Right renal cortex interstitium (tissue), 3 donors: ENCODE measurements at places on chromosomes 5 and 9. TPM values are rescaled to one million over a fixed set of nuclear protein-coding genes. Genes with fewer than 3 reads are reported as not detected.

DNA sequence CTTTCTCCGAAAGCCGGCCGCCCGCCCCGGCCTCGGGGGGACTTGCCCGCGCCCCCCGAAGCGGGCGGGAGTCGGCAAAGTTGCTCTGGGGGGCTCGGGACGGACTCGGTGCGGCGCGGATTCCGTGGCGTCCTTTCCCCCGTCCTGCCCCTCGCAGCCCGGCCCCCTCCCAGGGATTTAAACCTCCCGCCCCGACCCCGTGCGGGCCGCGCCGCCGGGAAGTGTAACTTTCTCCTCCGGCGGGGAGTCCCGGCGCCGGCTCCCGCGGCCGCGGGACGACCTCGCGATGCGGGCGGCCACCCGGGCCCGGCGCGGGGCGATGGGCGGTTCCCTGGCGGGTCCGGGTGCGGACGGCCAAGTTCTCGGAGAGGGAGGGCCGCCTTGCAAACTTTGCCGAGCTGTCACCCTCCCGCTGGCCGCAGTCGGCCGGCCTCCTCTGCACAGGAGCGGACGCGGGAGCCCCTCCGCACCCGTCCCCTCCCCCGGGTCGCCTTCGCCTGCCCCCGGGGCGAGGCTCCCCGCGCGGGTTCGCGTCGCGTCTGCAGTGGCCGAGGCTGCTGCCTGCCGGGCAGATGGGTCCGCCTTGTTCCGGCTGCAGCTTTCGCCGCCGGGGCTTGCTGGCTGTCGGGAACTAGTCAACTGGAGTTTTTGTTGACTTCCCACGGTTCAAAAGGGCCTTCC lies 732 bp downstream of the PBX3 start:
- DNase-seq, result no peak

- DNase-seq, result no peak
These were observed 189.1 kb upstream of the ADRA1B start for GRCh38 chr5:159727167-159727566.

DNA sequence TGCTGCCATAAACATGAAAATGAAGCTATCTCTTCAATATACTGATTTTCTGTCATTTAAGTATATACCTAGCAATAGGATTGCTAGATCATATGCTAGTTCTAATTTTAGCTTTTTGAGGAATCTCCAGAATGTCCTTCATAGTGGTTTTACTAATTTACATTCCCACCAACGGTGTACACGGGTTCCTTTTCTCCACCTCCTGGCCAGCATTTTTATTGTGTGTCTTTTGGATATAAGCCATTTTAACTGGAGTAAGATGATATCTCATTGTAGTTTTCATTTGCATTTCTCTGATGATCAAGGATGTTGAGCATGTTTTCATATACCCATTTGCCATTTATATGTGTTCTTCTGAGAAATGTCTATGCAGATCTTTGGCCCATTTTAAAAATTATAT lies 446.5 kb downstream of the GABRG2 start:
- no peak for DNase-seq

- peak; percentile 45 for DNase-seq
These were observed 779 bp upstream of the VCAN start for GRCh38 chr5:83470526-83471404.

GRCh38 chr9:130898552-130898852 lies 1.9 kb upstream of the QRFP start:
- DNase-seq, result no peak

DNA sequence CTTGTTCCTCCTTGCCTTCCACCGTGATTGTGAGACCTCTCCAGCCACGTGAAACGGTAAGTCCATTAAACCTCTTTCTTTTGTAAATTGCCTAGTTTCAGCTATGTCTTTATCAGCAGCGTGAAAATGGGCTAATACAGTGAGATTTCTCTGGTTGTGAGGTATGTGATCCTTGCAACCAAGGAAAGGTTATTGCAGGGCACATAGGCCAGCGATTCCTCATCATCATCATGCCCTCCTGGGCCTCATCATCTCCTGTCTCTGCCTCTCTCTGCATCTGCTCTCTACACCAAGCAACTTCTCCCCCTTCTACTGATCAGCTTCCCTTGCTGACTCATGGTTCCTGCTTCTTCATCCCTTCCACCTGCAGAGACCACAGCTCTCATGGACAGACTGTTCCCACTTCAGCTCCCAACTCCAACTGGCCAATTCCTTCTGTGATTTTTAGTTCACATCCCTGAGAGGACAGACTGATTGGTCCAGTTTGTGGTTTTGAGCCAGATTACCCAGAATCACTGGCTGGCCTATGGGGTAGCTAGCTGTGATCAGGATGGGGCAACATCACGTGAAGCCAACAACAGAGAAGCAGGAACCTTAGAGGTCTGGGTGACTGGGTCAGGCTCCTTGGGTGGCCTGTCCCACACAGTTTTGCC lies 53.1 kb downstream of the LIX1 start:
- no peak for DNase-seq

DNA sequence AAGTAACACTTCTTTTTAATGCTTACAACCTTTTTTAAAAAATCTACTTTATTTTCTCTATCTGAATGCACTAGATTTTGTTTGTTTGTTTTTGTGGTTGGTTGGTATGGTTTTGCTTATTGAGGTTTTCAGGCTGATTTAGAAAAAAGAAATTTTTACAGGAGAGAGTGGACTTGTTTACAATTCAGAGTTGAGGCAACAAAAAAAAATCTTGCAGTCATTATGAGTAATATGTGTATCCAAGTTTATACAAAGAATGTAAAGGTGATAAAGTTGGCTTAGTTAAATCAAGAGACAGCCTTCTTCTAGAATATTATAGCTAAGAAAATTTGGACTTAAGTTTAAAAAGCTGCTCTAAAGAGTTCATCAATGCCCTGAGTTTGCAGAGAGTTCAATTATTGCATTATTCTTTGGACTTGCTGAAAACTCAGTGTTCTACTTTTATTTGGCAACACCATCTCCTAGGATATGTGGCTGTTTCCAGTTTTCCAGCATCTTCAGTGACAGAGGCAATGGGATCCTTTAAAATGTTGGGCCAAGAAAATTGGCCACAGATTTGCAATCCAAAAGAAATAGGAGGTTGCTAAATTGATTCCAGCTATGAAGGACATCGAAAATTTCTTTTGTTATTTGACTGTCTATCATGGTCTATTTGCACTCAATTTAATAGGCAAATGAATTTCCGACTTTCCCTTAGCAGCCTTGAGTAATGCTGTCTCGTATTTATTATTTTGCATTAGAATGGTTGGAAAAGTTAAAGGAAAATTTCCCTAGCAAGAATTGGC lies 10.7 kb downstream of the STK32A start:
- DNase-seq, result no peak

DNA sequence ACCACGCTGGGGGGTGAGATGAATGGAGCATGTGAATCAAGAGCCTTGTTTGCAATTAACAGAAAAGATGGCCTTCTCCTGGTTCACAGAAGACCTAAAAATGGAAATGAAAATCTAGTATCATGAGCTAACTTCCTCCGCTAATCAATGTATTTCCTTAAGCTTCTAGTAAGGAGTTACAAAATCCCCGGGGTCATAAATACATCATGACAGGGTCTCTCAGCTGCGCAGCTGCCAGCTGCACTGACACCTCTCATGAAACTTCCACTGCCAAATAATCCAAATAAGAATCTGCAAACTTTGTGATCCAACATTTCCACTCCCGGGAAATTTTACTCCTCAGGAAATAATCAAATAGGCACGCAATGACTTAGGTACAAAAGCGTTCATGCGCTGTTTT lies 11.9 kb downstream of the MYO10 start:
- no peak for DNase-seq

DNA sequence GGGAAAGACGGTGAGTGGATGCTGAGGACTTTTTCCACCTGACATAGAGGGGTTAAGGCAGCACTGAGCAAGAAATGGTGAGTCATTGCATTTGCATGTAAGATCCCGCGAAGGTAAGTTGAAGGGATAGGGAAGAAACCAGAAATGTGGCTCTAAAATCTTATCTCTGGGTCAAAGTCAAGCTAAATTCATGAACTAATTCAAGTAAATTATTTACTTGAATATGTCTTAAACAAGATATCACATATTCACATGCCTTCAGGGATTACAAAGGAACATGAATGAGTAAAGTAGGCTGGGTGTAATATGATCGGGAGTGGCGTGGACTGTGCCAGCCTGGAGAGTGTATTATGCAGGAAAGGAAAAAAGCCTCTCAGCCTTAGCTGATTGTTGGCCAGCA lies 74.4 kb upstream of the EQTN start:
- DNase-seq, result no peak

DNA sequence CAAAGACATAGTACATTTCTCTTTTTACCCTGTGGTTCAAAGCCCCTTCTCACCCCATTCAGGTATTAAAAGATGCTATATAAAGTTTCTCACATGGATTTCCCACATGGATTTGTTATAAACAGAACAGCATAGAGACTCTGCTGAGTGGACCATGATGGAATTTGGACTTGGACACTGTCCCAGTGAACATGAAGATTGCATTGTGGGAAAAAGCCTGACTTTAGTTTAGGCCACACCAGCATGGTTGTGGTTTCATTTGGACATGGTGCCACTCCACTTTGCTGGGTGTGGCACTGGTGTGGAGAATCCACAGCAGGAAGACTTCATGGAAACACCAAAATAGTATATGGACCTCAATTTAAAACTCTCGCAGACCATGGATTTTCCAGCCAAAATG lies 124.6 kb downstream of the ARHGAP26 start:
- DNase-seq, result no peak

DNA sequence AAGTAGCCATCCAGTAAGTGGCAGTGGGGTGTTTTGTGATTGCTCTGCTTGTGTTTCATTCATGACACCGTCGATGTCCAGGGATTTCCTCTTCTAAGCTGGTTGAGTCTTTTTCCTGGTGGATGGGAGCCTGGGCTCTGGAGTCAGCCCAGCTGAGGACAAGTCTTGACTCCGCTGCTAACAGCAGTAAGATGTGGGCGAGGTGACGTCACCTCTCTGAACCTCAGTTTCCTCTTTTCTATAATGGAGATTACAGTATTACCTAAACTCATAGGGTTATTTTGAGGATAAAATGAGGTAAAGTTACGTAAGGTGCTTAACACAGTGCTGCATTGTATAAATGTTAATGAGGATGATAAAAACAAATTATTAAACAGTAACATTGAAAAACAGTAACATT lies 21.3 kb downstream of the FGF1 start:
- no peak for DNase-seq

GRCh38 chr9:38216572-38216971 lies 147.5 kb upstream of the SHB start:
- DNase-seq, result no peak

DNA sequence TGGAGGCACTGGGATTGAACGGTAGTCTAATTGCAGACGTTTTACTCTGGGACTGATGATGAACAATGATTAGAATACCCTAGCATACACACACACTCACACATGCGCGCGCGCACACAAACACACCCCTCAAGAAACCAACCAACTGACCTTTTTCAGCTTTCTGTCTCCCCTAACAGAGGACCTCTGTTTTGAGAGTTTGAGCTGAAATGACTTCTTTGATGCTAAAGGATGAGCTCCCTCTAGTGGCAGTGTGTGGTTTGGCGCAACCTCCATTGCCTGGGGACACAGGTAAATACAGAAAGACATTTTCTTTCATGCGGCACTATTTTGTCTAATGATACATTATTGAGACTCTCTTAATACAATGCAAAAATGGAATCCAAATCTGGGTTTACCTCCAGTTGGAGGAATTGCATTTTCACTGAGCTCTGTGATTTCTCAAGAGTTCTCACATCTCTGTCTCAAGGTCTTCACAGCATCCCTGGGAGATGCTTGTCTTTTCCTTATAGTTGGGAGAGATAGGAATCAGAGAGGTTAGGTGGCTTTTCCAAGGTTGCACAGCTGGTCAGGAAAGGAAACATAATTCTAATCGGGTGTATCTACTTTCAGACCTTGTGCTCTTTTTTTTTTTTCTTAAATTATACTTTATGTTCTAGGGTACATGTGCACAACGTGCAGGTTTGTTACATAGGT lies 187.5 kb downstream of the TMEM38B start:
- DNase-seq, result no peak

GRCh38 chr5:172533399-172534228 lies 79.3 kb upstream of the SH3PXD2B start:
- no peak for DNase-seq

- DNase-seq, result no peak
These were observed 78.5 kb downstream of the FOXD1 start for GRCh38 chr5:73370095-73370494.

Gene ANKRD18B
- polyA plus RNA-seq, result 1.5 TPM

Gene AQP7
- polyA plus RNA-seq, result 17.5 TPM

Gene SHC3
- polyA plus RNA-seq, result 2.7 TPM

Gene PGM5
- polyA plus RNA-seq, result 49.6 TPM

Gene GPRIN1
- polyA plus RNA-seq, result 1.8 TPM

Gene FAM169A
- polyA plus RNA-seq, result 22.9 TPM

Gene LCN15
- polyA plus RNA-seq, result not detected

Gene GABRA1
- not detected for polyA plus RNA-seq

Gene TAF11L10
- polyA plus RNA-seq, result not detected

Gene KCTD16
- polyA plus RNA-seq, result 2.2 TPM

Gene ARHGEF37
- 6.9 TPM for polyA plus RNA-seq
